ENCODE measurements at places on chromosomes 12 and 14.

GRCh38 chr14:100188392-100189030 lies 29.1 kb upstream of the DEGS2 start:
- no peak for DNase-seq

GRCh38 chr12:105907982-105908381 lies 230.8 kb downstream of the NUAK1 start:
- no peak for DNase-seq

GRCh38 chr12:62301799-62302133 lies 41.6 kb downstream of the USP15 start:
- DNase-seq, result no peak

DNA sequence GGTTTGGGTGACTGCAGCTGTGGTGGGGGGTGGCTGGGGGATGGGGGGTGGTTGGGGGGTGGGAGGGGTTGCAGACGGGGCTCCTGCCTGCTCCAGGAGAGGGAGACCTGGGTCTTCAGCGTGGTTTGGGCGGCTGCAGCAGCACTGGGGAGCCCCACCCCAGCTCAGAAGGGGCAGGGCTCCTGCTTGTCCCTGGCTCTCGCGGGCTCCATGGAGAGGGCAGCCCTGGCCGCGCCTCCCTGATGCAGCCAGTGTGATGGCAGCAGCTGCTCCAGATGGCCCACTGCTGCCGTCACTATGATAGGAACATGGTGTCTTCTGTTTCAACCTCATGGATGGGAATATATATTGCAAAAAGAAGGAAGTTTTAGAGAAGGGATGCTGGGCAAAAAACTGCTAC lies 22.9 kb downstream of the TRHDE start:
- no peak for DNase-seq

DNA sequence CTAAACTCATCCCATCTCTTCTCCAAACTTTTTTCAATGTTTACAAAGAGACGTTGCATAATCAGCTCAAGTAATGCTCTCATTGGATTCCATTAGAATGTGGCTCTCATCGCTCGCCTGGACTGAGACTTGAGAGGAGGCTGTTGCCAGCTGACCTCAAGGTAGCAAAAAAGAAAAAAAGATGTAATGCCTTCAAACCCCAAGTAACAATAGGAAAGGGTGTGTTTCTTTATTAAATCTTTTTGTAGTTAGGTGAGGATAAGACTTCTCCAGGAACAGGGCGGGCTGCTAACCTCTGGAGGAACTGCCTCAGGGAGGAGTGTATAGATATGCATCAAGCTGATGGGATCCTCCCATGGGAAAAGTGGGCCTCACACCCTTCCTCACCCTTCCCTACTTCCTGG lies 956 bp upstream of the PTHLH start:
- no peak for DNase-seq
